COR-L47 (cell line): ENCODE measurements at places on chromosomes 3 and 15.
A peak's percentile ranks its signal among the peaks of the same experiment; 100 is the strongest.

DNA sequence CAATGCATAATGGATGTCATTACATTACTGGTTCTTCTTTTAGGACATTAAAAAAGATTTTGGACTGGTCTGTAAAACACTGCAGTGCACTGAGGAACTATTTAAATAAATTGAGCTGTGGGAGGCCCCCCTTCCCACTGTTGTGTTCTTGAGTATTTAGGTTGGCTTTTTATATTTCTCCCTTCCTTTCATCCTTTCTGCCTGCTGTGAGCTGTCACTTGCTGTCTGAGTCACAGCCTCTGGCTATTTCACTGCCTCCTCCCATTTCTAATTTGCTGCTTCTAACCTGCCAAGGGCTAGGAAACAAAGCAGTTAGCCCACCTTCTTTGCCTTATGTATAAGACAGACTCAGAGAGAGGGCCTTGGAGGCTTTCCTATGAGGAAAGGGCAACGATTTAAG, 89.0 kb upstream of the FNDC3B start:
- DNase-seq: peak; percentile 41

DNA sequence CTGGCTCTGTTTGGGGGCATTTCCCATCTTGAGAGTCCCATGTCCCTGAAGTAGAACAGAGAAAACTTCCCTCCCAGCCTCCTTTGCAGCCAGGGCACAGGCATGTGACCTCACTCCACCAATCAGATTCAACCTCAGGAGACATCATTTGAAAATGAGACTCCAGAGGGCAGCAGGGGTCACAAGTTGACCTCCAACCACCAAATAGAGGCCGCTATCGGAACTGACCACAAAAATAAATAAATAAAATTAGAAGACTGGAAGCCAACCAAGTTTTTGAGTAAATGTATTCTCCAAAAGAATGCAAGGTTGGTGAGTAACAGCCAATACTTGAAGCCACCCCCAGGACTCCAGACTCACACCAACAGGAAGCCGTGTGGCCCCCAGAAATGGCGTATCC, 106.5 kb downstream of the CHSY1 start:
- DNase-seq: no peak

GRCh38 chr3:32336113-32336498, 55.5 kb upstream of the CMTM7 start:
- no peak for DNase-seq

- no peak for DNase-seq
These were observed 189.4 kb downstream of the SLC9A9 start for GRCh38 chr3:143658861-143659260.

GRCh38 chr15:22930782-22931484, 49.2 kb downstream of the CYFIP1 start:
- DNase-seq: peak; percentile 51

DNA sequence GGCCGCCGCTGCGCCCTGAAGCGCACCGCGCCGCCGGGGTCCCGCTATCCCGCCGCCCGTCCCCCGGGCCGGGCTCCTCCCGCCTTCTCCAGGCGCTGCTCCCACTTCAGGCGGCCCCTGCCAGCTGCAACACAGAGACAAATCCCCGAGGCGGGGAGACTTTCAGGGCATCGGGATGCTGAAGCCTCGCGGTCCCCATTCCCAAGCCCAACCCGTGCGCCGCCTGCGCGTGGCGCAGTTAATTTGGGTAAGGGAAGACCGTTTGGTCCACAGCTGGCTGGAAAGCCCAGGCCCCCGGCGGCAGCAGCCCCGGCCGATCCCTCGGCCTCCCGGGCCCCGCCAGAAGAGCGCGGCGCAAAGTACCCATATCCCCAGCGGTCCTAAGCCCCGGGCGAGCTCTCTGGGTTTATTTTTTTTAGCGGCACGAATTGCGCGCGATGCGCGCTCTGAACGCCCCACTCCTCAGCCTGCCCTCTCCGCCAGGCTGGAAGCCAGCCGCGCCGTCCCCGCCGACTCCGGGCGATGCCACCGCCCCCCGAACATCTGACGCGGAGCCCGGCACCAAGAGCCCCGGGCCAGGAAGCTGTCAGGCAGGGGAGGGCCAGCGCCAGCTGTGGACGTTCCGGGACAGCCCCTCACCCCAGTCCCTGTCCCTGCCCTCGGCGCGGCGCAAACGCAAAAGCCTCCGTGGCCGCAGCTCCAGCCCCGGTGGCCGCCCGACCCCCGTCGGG, 517 bp downstream of the FBN1 start:
- peak; percentile 18 for DNase-seq

DNA sequence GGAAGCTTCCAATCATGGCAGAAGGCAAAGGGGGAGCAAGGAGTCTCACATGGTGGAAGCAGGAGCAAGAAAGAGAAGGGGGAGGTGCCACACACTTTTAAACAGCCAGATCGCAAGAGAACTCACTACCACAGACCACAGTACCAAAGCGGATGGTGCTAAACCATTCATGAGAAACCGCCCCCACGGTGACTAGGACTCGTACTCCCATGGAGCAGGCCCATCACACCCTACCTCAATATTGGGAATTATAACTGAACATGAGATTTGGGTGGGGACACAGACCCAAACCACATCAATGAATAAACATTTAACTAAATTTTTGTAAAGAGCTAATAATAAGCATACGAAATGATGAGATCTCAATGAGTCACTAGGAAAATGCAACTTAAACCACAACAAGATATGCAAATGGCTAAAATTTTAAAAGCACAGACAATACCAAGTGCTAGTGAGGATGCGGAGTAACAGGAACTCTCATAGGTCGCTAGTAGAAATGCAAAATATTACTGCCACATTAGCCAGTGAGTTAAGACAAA, 10.0 kb downstream of the MRPS25 start:
- DNase-seq: no peak

DNA sequence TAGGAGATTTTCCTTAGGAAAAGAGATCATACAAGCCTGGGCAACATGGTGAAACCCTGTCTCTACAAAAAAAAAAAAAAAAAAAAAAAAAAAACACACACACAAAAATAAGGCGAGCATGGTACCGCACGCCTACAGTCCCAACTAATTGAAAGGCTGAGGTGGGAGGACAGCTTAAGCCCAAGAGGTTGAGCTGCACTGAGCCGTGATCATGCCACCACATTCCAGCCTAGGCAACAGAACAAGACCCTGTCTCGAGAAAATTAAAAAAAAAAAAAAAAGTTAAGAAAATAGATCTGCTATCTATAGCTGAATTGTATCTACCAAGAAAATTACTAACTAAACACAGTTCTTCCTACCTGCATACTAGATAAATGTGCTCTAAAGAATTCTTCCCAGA, 7.1 kb downstream of the MSL2 start:
- DNase-seq: no peak

GRCh38 chr3:24270204-24270691, 224.4 kb downstream of the THRB start:
- no peak for DNase-seq

- DNase-seq: no peak
These were observed 93.7 kb upstream of the TSC22D2 start for GRCh38 chr3:150314248-150315004.

GRCh38 chr3:177730814-177731213, 533.5 kb upstream of the TBL1XR1 start:
- no peak for DNase-seq

DNA sequence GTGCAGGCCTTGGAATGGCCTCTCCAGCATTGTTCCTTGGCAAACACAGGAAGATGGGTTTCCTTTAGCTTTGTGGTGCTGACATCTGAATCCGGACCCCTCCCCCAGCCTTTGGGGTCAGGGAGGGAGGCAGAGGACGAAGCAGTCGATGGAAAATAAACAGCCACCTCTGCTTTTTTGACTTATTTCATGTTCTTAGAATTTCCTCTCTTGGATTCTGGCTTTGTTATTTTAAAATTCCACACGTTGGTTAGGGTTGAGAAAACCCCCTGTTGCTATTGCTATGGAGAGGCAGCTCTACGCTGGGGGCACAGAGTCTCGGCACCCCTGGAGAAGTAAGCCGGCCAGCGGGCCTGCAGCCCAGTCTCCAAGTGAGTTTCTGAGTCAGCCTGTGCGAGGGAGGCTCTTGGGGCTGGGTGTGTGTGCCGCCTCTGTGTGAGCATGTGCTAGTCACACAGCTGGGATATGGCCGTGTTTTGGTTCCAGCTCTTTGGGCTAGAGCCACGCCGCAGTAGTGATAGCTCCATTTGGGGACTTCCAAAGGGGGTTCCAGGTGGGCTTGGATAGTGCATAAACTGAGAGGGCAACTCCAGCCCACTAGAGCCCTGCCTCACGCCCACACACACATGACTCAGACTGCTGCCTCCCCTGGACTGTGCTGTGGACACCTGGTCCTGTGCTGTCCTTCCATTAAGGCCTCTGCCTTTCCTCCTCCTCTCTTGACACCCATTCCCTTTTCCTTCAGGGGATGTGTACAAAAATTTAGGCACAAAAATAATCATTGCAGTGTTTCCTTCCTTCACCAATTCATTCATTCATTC, 58.8 kb downstream of the AMOTL2 start:
- DNase-seq: no peak

DNA sequence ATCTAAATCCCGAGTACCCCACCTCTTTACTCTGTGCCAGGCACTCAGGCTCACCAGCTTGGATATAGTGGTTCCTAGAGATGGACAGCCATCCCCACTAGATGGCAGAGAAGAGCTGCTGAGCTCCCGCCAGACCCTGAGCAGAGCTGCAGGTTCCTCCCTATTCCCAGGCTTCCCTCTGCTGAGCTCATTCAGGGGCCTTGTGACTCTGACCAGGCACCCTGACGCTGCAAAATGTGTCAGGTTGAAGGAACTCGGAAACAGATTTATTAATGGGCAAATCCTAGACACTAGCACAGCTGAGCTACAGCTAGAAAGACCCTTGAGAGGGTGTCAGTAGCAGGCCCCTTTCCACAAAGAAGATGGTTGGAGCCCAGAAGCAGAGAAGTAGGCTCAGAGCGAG, 38.2 kb upstream of the RHO start:
- DNase-seq: peak; percentile 79
